Fibroblast of lung (primary cell): ENCODE measurements at places on chromosomes 7 and 10. TPM values are rescaled to one million over a fixed set of nuclear protein-coding genes. Genes with fewer than 3 reads are reported as not detected.

The RAPGEF5 gene
- 0.77 and 1.5 TPM in 2 replicates for total RNA-seq

- peak; percentile 80 for DNase-seq
Measured at GRCh38 chr10:95363303-95363912, 72.6 kb upstream of the PDLIM1 start.

DNA sequence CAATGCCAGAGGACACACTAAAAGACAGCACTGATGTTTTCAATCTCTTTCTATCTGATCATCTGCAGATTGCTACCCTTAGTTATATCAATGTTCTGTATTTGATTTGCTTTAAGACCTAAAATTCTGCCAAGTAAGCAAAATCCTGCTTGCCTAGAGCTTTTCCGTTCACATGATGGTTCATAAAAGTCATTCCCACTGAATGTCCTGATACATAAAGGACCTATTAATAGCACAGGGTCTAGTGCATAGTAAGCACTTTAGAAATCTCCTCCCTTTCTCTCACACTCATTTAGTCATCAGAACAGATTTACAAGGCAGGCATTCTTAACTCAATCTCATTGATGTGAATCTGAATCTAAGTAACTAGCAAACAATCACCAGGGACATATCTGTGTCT lies 68.8 kb downstream of the PCGF5 start:
- DNase-seq = no peak

DNA sequence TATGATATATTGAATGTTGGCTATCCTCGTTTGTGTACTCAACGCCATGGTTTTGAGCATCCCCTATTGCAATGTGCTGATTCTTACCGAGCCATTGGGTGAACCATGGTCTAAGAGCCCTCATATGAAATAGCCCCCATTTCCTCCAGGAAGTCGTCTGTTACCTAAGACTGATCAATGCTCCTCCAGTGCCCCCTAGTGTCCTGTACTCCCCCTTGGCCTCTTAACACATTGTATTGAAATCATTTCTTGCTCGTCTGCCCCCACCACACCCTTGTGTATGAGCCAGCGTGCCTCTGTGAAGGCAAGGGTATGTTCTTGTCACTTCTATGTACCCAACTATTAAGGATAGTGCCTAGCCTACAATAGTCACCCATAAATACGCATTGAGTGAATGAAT lies 11.2 kb upstream of the SLC35B4 start:
- DNase-seq = peak; percentile 35

GRCh38 chr10:89632824-89633223 lies 12.2 kb downstream of the PANK1 start:
- DNase-seq = no peak

The INA gene
- under 0.01 and 0.50 TPM in 2 replicates for total RNA-seq

- DNase-seq = no peak
Measured at GRCh38 chr7:130114374-130114773, 44.0 kb downstream of the KLHDC10 start.

DNA sequence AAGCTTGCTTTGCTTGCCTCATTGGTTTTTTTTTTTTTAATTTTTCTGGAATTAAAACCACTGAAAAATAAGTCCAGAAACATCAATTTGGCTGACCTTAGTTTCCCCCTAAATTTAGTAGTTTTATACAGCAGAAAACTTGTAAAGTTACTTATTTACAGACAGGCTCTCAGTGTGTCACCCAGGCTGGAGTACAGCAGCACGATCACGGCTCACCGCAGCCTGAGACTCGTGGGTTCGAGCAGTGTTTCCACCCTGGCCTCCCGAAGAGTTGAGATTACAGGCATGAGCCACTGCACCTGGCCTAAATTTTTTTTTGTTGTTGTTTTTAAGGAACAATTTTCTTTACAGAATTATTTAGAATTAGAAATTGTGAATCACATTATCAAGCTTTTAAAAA lies 250.5 kb downstream of the SDK1 start:
- DNase-seq = no peak

GRCh38 chr7:12519682-12520009 lies 50.9 kb upstream of the SCIN start:
- DNase-seq = no peak

DNA sequence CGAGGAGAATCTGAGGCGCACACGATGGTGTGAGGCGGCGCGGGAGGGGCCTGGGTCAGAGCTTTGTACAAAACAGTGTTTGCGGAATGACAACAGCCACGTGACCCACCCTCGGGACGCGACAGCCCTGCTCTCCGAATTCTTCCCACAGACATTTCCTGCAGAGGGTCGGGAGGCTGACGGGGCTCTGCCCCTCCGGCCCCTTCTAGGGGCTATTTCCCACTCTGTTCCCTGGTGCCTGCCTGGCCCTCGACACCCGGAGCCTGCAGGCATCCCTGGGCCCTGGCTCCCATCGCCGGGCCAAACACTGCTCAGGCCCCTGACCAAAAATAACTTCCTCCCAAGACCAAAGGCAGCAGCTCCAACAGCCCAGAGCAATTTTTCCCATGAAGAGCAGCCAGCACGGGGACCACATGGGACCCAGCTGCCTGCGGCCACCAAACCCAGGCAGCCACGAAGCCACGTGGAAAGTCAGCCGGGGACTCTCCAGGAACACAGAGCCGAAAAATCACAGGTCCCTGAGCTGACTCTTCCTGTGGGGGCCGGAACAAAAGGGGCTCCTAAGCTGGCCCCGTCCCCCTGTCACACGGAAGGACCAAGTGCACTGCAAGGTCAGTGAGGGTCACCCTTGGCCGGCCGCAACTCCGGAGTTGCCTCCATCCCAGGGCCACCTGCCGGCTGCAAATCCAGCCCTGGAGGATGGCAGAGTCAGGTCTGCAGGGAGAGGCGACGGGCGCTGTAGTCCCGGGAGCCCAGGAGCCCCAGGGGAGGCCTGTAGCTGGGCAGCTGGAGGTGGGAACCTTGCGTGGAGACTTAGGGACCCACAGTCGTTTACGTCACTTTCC lies 42.0 kb downstream of the PAPOLB start:
- no peak for DNase-seq

DNA sequence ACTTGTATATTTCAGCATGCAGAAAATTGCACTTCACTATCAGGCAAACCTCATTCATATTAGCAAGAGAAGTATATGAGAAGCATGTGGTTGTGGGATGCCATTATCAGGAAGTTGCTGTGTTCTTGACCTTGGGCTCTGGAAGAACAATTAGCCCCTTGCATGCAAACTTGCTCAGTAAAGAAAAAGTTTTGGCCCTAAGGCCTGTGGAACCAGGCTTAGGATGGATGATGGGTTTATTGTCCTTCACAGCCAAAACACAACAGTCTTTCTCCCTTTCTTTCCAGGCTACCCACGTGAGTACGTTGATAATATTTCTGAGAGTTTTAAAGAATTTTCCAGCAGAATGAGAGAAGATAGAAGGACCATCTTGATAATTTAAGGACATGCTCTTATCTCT lies 166.4 kb downstream of the AUTS2 start:
- no peak for DNase-seq

The ZNF736 gene
- 5.9 and 10.2 TPM in 2 replicates for total RNA-seq

DNA sequence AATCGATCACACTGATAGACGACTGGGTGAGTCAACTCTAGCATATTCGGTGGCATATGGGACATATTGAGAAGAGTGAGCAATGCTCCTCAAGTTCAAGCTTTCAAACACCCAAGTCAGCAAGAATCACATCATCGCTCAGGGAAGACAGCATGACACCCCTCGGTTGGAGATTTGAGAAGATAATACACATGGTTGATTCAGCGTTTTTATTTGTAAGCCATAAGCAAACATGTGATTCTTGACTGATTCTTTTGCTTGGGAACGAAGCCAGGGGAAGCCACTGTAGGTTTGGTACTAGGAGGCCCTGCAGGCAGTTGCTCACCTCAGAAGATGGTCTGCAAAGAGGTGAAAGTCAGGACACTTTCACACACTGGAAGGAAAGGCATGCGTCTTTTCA lies 12.6 kb downstream of the UCMA start:
- DNase-seq = no peak

- no peak for DNase-seq
Measured at GRCh38 chr7:142134909-142135308, 23.4 kb downstream of the MGAM2 start.

DNA sequence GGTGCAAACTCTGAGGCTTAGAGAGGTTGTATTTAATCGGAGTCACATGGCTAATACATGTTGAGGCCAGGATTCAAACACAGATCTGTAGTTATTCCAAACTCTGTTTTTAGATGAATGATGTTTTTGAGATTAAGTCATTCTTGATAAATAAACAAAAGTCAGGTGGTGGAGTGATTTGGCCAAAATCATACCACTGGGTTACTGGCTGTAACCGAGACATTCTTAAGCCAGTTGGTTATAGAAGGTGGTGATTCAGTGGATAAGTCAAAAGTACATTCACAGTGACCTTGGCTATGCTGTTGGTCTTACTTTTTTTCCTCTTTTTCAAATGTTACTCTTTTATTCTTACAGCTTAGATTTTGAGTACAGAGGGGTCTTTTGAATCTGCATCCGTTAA lies 361.4 kb downstream of the KIF20B start:
- peak; percentile 84 for DNase-seq

The SPDYE3 gene
- not detected in 2 replicates for total RNA-seq

DNA sequence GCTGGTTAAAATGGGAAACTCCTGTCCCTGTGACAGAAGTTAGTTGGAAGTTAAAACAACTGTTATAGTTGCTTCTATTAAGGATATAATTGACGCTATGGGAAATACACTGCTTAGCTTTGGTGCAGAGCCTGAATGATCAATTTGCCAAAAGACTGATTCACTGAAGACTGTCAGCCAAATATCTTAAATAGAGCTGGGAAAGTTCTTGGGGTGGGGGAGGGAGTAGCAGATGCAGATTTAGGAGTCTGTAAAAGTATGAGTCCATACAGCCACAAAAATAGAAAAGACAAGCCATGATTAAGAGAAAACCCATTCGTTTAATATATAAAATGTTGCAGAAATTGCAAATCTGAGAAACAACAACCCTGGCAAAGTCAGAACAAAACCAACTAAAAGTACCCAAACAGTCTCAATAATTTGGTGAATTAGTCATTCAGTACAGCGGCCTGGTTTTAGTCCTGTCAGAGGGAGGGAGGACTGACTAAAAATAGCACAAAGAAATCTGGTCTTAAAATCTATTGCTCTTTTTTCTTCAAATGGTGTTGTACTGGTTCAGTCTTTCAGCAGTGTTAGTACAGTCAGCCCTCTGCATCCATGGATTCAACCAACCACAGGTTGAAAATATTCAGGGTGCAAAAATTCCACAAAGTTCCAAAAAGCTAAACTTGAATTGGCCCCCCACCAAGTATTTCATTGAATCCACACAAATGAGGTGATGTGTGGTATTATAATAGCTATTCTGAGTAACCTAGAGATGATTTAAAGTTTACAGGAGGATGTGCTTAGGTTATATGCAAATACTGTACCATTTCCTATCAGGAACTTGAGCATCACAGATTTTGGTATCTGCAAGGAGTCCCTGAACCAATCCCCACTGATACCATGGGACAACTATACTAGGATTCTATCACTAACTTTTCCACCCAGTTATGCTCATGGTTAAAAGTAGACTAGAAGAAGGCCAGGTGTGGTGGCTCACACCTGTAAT lies 30.0 kb downstream of the STK17A start:
- peak; percentile 78 for DNase-seq

DNA sequence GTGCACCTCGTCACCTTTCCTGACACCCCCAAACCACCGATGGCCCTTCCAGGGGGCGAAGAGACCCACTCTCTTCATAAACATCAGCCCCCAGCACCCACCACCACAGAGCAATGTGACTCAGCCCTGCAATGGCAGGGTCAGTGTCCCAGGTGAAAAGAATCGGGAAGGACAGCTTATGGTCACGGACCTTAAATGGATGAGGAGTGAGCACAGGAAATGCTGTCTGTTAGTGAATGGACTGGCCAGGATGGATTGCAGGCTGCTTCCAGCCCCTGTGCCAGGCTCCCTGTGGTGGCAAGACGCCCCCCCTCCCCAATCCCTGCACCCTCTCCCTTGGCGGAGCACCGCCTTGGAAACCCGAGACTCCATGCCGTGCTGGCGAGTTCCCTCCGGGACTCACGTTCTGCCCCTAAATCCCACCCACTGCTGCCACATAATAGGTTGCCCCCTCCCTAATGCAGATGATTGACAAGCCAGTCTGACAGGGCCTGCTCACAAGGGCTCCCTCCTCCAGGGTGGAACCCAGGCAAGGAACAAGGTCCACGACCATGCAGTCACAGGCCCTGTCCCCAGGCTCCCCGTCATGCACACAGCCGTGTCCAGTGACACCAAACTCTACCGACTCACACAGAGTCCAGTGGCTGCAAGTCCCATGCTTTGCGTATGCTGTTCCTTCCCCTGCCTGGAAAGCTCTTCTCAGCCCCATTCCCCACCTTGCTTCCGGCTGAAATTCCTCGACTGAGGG lies 7.3 kb downstream of the ASB13 start:
- no peak for DNase-seq

GRCh38 chr7:95863623-95864022 lies 91.3 kb downstream of the DYNC1I1 start:
- peak; percentile 4 for DNase-seq

- DNase-seq = peak; percentile 66
Measured at GRCh38 chr7:88243345-88243909, 23.6 kb upstream of the SRI start.

- DNase-seq = peak; percentile 36
Measured at GRCh38 chr10:110681023-110681681, 37.0 kb downstream of the RBM20 start.

DNA sequence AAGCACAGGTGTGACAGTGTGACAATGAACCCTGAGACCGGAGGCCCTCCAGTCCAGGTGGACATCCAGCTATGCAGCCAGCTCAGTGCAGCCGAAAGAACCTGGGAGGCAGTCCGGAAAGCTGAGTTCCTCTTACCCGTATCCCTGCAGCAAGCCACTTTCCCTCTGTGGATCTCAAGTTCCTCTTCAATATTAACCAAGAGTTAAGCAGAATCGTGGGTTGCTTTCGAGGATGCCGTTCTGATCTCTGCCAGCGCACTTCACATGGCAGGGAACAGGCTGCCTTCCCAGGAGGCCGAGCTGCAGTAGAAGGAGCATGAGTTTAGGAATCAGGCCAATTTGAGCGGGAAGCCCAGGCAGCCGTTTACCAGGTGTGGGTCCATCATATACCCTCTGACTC lies 591.6 kb downstream of the SDK1 start:
- DNase-seq = no peak

GRCh38 chr10:100350914-100351485 lies 4.0 kb downstream of the SCD start:
- DNase-seq = no peak

DNA sequence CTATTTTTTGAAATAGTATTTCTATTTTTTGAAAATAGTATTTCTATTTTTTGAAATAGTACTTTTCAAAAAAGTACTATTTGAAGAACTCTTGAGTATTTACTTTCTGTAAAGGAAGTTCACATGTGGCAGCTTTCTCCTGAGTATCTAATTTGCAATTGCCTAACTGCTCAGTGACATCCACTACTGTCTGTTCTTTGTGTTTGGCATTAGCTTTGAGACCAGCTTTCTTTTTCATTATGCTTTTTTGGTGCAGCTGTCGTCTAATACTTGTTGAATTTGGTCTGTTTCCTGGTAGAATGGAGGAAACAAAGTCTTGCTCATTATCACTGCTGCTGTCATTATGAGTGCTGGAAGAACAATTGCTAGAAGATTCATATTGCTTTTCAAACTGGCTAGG lies 99.1 kb downstream of the BMPR1A start:
- DNase-seq = no peak
